MM.1S (cell line): ENCODE measurements at places on chromosomes 1 and 21.

DNA sequence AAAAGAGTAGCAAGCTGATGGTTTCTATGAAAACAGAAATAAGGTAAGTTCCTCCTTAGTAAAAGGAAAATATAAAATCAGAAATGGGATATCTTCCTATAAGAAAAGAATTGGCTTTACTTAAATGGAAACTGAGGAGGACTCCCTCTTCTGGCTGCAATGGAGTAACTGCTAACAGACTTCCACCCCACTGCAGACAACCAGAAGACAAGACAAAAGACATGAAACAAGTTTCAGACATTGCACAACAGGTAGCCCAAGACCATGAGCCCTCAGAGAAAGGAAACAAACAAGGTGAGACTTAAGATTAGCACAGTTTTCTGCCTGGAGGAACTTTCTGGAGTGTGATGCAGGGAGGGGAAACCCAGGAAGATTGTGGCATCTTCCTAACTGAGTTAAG, 17.0 kb upstream of the OLFML2B start:
- DNase-seq: peak; percentile 55

DNA sequence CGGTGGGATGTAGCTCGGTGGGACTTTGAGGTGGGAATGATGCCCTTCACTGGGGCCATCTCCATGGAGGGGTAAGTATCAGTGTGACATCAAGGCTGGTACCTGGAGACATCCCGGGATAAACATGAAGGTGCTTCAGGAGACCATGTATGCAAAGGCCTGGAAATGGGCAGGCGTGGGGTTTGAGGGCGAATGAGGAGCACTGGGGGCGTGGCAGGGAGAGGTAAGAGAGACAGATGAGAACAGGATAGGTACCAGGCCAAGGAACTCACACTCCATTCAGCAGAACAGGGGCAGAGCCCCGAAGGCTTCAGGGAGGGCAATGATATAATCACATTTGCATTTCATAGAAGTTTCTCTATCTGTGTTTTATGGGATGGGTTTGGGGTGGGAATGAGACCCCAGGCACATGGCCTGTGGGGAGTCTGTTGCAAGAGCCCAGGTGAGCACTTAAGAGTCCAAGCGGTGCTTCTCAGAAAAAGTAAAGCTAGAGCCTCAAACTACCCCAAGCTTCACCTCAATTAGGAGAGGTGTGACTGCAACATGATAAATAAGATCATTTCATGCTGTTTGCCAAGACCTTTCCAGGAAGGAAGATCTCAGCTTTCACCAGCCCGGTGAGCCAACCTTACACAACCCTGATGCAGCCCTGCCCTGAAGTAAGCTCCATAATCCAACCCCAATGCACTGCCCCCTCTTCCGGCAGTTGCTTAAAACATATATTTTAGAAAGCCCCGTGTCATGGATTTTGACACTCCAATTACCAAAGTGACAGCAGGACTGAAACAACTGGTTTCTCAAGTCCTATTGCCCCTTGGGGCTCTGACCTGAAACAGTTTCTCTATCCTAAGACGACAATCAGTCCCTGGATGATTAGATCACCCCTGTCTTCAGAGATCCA, 7.4 kb downstream of the S100A9 start:
- no peak for DNase-seq

DNA sequence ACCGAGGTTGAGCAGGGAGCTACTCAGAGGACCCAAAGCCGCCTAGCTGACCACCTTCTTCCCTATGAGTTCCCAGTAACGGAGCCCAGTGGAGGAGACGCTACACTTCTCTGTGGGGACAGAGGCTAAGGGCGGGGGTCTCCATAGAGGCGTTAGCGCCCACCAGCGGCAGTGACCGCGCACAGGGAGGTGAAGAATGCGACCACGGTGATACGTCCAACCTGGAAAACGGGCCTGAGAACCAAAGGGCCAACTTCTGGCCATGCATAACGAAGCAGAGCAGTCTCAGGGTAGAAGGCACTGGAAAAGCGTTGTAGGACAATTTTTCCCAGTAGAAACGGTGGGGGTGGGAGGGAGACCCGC, 400 bp upstream of the COG2 start:
- no peak for DNase-seq

DNA sequence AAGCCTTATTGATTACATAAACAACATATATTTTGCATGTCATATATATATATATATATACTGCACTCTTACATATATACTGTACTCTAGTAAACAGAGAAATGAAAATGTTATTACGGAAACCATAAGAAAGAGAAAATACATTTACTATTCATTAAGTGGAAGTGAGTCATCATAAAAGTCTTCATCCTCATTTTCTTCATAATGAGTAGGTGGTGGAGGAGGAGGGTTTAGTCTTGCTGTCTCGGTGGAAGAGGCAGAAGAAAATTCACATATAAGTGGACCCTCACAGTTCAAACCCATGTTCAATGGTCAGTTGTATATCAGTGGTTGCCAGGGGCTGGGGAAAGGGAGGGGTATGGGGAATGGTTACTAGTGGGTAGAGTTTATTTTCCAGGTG, 8.0 kb upstream of the IFNLR1 start:
- DNase-seq: no peak
